Left hindlimb (tissue), 1 donor: ENCODE measurements at places on chromosomes 7 and 10.
A peak's percentile ranks its signal among the peaks of the same experiment; 100 is the strongest.

DNA sequence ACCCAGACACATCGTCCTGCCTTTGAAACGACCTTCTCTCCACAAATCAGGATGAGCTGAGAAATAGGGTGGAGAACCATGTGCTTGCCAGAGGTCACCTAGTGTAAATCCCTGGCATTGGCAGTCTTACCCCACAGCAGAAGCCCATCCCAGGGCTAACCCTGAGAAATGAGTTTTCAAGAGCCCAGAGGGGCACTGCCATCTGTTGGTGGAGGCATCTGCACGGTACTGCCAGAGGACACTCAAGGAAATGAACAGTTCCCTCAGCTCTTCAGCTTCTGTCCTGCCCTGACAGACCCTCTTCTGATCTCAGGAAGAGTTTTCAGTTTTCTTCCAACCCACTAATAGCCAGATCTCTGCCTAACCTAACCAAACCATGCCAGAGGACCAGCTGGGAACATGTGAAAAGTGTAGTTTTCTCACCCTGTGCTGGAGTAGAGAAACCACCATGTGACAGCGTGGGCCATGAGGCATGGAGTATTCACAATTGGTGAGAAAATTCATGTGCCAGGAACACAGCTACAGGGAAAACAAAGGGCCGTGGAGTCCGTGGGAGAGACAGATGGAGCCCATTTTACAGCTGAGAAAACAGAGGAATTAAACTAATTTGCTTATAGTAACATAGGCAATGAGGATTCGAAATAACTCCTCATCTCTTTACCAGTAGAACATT is 37.7 kb upstream of the ITPRID1 start:
- DNase-seq = no peak

- no peak for DNase-seq
Observed at GRCh38 chr10:1992930-1993329, 255.6 kb upstream of the ADARB2 start.

GRCh38 chr10:93462371-93462770 is 19.8 kb downstream of the MYOF start:
- no peak for DNase-seq

DNA sequence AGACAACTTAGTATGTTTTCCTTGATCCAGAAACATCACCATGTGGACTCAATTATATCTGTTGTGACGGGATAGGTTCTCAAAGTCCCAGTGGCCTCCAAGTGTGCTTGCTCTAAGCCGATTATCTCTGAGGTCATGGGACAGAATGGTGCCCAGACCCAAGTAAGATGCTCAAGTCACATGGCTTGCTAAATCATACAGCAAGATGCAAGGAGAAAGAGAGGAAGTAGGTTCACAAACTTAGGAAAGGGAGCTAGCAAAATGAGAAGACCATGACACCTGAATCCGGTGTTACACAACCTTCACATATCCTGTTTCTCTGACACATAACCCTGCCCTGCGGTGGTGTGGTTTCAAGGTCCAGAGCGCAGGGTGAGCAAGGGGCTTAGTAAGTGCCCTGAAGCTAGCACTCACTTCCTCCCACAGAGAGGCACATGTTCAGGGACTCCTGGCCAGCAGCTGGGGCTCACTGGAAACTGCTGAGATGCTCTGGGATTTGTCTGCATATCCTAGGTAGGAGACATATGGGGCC is 590.9 kb upstream of the ANKRD30A start:
- no peak for DNase-seq

DNA sequence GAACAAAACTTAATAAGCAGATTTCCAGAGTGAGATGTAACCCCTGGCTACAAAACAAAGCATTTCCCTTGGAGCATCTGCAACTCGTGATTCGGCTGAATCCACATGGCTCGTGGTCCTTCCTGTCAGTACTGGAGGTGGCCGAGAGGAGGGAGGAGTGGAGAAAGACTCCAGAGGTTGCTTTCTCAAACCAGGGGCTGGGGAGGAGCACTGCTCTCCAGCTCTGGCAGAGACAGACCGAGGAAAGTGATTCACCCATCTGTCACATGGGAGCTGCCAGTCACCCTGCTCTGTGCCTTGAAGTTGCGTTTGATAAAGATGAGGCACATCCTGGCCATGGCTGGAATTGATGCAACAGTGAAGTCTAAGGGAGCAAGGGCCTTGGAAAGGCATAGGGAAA is 72.7 kb downstream of the COL13A1 start:
- DNase-seq = peak; percentile 61

- no peak for DNase-seq
Observed at GRCh38 chr10:11218395-11218794, 200.7 kb downstream of the CELF2 start.

GRCh38 chr7:104175361-104175984 is 32.3 kb downstream of the ORC5 start:
- no peak for DNase-seq

DNA sequence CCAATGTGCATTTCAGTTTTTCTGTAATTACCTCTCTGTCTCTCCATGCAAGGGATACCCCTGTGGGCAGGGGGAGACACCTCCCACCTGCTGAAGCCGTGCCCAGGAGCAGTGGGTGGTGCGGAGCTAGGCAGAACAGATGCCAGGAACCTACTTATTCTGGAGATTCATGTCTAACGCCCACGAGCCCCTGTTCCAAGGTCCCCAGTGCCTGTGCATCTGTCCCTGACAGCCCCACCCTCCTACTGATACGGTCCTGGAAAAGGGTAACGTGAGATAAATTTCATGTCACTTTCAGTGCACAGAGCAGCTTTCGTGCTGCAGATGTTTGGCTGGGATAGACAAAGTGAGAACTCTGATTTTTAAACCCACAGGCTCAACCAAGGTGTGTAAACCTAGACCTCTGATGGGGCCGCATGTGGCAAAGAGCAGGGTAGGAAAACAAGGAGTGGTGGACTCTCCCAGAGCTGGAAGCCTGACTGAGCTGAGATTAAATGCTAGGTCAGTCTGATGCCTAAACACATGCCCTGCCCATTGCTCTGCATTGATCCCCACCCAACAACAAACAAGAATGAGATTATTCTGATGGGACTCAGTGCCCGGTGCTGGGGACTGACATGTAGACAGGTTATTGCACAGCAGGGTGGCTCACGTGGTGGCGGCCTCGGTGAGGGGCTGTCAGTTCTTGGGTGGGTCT is 123.6 kb upstream of the GDF10 start:
- no peak for DNase-seq

- DNase-seq = no peak
Observed at GRCh38 chr7:24899161-24899560, 80.8 kb downstream of the OSBPL3 start.

GRCh38 chr10:97991871-97992270 is 38.5 kb downstream of the CRTAC1 start:
- no peak for DNase-seq

- no peak for DNase-seq
Observed at GRCh38 chr10:48970046-48970445, 30.4 kb upstream of the LRRC18 start.

DNA sequence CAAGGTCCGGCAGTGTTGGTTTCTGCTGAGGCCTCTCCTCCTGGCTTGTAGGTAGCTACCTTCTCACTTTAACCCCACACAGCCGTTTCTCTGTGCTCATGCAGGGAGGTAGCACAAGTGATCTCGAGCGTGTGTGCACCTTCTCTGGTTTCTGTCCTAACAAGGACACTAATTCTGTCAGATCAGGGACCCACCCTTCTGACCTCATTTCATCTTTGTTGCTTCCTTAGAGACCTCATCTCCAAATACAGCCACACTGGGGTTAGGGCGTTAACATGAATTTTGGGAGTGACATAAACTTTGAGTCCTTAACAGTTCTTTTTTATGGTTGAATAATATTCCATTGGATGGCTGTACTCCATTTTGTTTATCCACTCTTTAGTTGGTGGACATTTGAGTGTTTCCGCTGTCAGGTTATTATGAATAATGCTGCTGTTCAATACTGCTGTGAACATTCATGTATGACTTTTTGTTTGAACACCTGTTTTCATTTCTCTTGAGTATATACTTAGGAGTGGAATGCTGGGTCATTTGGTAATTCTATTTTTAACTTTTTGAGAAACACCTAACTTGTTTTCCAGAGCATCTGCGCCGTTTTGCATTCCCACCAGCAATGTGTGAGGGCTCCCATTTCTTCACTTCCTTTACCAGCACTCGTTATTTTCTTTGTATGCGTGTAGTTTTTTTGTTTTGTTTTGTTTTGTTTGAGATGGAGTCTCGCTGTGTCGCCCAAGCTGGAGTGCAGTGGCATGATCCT is 57.5 kb downstream of the LCOR start:
- DNase-seq = no peak

GRCh38 chr10:71739358-71739900 is 19.9 kb upstream of the C10orf105 start:
- DNase-seq = no peak

GRCh38 chr7:55431898-55432297 is 66.8 kb downstream of the LANCL2 start:
- no peak for DNase-seq
